ENCODE measurements at places on chromosomes 7 and 10. TPM values are rescaled to one million over a fixed set of nuclear protein-coding genes. Genes with fewer than 3 reads are reported as not detected.
A peak's percentile ranks its signal among the peaks of the same experiment; 100 is the strongest.

GRCh38 chr10:1110674-1111119 lies 54.5 kb downstream of the WDR37 start:
- peak; percentile 4 for DNase-seq

Gene TRIM73
- total RNA-seq = 0.60 TPM

GRCh38 chr10:76333796-76334195 lies 902.4 kb downstream of the LRMDA start:
- DNase-seq = no peak

Gene ZNF3
- total RNA-seq = 34.8 TPM

DNA sequence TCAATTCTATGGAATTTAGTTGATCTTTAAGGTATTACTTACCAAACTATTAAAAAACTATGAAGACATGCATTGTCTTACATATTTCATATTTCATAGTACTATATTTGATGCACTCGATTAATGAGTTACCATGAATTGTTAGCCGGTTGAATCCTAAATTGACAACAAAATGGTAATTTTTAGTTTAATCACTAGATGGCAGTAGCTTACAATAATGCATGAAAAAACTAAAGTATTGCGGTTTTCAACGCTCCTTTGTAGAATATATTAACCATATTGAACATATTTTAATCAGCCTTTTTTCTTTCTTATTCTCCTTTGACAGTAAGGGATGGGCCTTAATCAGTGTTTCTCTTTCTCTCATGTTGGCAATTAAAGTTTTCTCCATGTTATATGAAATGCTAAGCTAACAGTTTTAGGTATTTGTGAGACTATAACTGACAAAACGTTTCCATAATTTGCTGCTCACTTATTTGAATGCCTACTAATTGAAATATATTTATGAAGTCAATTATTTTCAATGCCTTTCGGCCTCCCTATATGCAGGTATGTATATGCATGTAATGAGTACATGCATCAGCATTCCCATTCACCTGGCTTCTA lies 48.5 kb upstream of the ARL4A start:
- peak; percentile 61 for DNase-seq

- no peak for DNase-seq
Observed at GRCh38 chr7:129205987-129206785, 17.8 kb downstream of the SMO start.

- no peak for DNase-seq
Observed at GRCh38 chr7:92873776-92874175, 37.4 kb upstream of the CDK6 start.

GRCh38 chr7:52648872-52649271 lies 386.6 kb upstream of the POM121L12 start:
- DNase-seq = no peak

GRCh38 chr10:84801916-84802315 lies 473.5 kb downstream of the CCSER2 start:
- DNase-seq = no peak

Gene HOXA5
- total RNA-seq = 5.6 TPM

Gene DNAJB9
- 22.4 TPM for total RNA-seq

DNA sequence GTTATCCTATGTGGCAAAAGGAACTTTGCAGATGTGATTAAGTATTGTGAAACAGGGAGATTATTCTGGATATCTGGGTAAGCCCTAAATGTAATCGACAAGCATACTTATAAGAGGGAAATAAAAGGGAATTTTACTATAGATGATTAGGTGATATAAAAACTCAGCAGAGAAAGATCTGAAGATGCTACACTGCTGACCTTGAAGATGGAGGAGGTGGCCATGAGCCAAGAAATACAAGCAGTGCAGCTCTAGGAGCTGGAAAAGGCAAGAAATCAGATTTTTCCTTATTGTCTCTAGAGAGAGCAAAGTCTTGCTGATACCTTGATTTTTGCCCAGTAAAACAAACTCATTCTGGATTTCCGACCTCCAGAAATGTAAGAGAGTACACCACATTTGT lies 67.7 kb downstream of the BRAF start:
- DNase-seq = no peak

Gene GNG11
- 652 TPM for total RNA-seq

Gene PDE6C
- not detected for total RNA-seq

- no peak for DNase-seq
Observed at GRCh38 chr7:13421776-13422175, 567.7 kb downstream of the ETV1 start.

Gene CXCL12
- total RNA-seq = 2.9 TPM

DNA sequence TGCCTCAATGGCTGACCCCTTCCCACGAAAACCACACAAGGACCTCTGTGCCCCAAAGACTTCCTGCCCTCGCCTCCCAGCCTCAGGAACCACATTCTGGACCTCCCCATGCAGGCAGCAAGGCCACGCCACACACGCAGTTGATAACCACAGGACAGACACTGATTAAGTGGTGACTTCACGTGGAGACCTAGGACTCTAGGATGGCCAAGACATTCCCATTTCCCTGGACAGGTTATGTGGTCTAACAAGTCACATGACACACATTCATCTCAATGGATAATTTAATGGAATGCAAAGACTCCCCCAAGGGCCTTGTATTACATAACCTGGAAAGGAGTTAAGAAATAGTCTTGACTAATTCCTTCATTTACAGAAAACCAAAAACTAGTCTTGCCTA lies 110.2 kb downstream of the LARP4B start:
- no peak for DNase-seq

DNA sequence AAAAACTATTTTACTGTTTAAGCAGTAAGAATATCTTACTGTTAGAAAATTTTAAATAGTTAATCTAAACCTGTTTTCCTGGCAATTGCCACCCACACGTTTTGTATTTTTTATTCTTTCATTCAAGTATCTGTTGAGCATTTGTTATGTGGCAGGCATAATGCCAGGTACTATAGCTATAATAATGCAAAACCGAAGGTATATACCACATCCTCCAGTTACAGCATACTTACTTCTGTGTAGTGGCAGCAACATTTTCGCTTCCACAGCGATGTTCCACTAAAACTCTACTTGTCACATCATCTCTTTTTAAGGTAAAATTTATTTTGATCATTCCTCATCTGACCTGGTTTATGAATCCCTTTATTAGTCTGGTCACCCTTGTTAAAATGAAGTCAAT lies 30.0 kb downstream of the WASL start:
- DNase-seq = no peak

Gene PPP1R3C
- total RNA-seq = 0.51 TPM

All from dermis blood vessel endothelial cell (primary cell).